Fibroblast of lung (primary cell): ENCODE measurements at places on chromosomes 1 and 21.

GRCh38 chr1:162672622-162673260, 40.5 kb downstream of the DDR2 start:
- H3K27me3 ChIP-seq, result no peaks in the 10 kb centered on the region
- peak overlapping the region; percentile 19 for H3K27ac ChIP-seq
- H3K4me3 ChIP-seq, result no peak overlapping the region
- H3K36me3 ChIP-seq, result peaks cover 2% of the 10 kb centered on the region

- peaks cover 9% of the 10 kb centered on the region for H3K36me3 ChIP-seq
- no peaks in the 10 kb centered on the region for H3K4me1 ChIP-seq
- no peaks in the 10 kb centered on the region for H3K27me3 ChIP-seq
Observed at GRCh38 chr1:156963621-156964020, 43.2 kb downstream of the LRRC71 start.

- H3K4me1 ChIP-seq, result peaks cover 29% of the 10 kb centered on the region
- DNase-seq, result no peak
- no peaks in the 10 kb centered on the region for H3K27me3 ChIP-seq
Observed at GRCh38 chr21:46082713-46082962, 15.3 kb upstream of the COL6A2 start.

- no peaks in the 10 kb centered on the region for H3K27me3 ChIP-seq
- H3K27ac ChIP-seq, result no peak overlapping the region
- no peaks in the 10 kb centered on the region for H3K36me3 ChIP-seq
- no peak for DNase-seq
- H3K4me1 ChIP-seq, result no peaks in the 10 kb centered on the region
Observed at GRCh38 chr1:197973206-197973605, 56.0 kb downstream of the LHX9 start.

- H3K4me3 ChIP-seq, result no peak overlapping the region
- no peak overlapping the region for H3K27ac ChIP-seq
- DNase-seq, result no peak
Observed at GRCh38 chr1:154652893-154653292, 44.9 kb upstream of the ADAR start.
